GM19239 (cell line): ENCODE measurements at places on chromosomes 6 and 20.

DNA sequence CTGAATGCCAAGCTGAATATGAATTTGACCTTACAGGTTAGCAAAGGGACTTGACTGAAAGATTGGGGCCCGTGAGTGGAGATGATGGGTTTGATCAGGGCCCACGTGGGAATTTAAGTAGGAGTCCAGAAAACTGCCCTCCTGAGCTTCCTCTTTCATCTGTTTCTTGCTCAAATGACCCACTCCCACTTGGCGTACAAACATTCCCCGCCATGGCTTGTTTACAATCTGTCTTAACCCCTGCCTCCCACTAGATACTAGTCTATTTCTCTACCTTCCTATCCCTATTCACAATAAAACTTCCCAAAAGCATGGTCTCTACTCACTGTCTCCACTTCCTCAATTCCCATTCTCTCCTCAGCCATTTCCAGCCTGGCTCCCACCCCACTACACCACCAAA lies 9.4 kb downstream of the MMP9 start:
- DNase-seq: no peak

- DNase-seq: no peak
Measured at GRCh38 chr20:11195169-11195568, 521.4 kb upstream of the JAG1 start.

DNA sequence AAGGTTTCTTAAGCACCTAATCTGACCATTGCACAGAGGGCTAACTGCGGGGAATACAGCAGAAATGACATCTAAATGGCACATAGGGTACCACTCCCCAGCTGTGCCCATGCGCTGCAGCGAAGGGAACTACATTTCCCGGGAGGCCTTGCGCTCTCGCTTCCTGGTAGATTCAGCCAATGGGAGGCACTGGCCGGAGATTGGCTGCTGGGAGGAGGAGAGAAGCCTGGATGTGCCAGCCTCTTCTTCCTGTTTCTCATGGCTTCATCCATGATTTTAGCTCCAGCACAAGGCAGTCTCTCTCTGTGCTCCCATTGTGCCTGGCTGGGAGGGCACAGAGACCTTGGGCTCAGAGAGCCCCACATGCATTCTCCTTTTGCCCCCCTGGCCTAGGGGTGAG lies 101.7 kb upstream of the FOXA2 start:
- no peak for DNase-seq

DNA sequence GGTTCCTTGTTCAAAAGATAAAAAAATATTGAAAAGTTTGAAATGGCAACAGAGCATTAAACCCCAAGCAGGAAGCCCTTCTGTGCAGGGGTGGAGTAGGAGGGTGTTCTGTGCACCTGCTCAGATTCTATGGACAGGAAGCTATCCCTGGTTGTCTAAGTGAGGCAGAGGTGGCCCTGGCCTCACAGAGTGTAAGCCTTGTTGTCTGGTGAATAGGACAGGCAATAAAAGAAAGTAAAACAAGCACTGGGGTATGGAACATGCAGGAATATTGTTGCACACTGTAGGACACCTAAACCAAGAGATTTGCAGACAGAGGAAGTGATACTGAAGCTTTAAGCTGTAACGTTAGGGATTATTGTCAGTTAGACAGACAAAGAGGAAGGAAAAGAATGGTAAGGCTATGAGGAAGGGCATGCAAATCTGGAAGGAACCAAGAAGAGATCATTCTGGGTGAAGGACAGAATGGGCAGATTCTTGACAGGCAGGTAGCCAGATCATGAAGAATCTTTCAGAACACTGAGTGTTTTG lies 66.8 kb downstream of the TBC1D7 start:
- no peak for DNase-seq

DNA sequence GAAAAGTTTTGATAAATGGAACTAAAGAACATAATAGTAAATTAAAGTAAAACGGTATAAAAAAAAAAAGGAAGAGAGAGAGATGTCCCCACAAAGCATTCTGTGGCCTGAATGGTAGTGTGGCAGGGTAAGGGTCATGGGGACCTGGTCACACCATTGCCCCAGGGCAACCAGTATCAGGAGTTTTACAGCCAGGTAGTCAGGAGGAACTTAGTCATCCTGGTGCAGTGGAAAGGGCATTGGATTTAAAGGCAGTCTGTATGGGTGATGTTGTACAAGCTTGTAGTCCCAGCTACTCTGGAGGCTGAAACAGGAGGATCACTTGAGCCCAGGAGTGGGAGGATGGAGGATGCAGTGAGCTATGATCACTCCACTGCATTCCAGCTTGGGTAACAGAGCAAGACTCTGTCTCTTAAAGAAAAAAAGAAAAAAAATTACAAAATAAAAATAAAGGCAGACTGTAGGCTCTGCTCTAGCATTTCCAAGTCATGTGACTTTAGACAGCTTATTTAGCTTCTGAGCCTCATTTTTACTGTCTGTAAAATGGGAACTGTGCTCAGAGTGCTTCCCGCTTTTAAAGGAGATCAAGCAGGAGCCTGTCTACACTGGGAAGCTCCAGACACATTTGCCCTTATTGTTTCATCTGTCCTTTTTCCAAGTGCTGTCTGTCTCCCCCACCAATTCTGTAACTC lies 112.8 kb upstream of the ARMC2 start:
- DNase-seq: no peak

GRCh38 chr20:36384022-36384619 lies 78.0 kb downstream of the DLGAP4 start:
- DNase-seq: peak; percentile 26

DNA sequence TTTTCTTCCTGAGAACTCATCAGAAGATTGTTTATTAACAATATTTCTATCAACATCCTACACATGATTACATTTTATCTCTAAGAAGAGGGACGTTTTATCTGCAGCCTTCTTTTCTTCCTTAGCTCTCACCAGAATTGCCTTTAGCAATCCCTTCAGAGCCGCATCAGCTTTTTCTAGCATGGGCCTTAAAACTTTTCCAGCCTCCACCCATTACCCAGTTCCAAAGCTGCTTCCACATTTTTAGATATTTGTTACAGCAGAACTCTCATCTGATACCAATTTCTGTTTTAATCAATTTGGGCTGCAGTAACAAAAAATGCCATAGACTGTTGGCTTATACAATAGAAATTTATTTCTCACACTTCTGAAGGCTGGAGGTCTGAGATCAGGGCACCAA lies 281.5 kb downstream of the THBS2 start:
- DNase-seq: no peak

- no peak for DNase-seq
Measured at GRCh38 chr6:169795196-169795595, 43.8 kb downstream of the ERMARD start.

DNA sequence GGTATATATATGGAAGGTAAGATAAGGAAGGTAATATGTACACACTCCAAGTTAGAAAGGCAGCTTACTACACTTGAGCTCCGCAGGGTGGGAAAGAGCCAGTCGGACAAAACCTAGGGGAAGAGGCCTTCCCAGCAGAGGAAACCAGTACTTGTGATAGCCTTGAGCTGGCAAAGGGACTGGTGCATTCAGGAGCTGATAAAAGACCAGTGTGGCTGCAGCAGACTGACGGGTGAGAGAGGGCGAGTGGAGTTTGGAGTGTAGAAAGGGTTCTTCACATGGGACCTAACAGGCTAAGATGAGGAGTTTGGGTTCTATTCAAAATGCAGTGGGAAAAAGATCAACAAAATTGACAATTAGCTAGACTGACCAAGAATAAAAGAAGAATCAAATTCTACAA lies 49.3 kb upstream of the KIF13A start:
- no peak for DNase-seq

GRCh38 chr20:62333820-62334595 lies 31.2 kb downstream of the ADRM1 start:
- DNase-seq: no peak

DNA sequence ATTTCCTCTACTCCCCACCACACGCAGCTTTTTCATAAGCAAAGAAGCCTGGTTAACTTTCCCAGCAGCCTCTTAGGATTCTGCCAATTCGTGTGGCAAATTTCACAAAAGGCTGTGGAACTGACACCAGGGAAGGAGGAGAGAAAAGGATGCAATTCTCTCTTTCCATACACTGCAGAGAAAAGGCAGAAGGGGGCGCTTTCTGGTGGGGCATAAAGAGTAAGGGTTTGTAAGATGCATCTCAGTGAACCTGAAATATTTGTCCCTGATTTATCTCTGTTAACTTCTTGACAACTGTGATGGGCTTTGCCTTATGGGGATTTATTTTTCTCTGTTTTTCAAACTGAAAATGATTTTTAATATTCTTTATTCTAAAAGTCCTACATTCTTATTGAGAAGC lies 45.5 kb upstream of the GLP1R start:
- no peak for DNase-seq

- DNase-seq: no peak
Measured at GRCh38 chr20:56439771-56440291, 27.8 kb downstream of the CASS4 start.
